ENCODE measurements at places on chromosomes 13 and 19.

GRCh38 chr19:41219924-41220567 is 1.0 kb downstream of the AXL start:
- peak; percentile 18 for DNase-seq

GRCh38 chr19:45883881-45884681 is 1.9 kb downstream of the IRF2BP1 start:
- peak; percentile 36 for DNase-seq

DNA sequence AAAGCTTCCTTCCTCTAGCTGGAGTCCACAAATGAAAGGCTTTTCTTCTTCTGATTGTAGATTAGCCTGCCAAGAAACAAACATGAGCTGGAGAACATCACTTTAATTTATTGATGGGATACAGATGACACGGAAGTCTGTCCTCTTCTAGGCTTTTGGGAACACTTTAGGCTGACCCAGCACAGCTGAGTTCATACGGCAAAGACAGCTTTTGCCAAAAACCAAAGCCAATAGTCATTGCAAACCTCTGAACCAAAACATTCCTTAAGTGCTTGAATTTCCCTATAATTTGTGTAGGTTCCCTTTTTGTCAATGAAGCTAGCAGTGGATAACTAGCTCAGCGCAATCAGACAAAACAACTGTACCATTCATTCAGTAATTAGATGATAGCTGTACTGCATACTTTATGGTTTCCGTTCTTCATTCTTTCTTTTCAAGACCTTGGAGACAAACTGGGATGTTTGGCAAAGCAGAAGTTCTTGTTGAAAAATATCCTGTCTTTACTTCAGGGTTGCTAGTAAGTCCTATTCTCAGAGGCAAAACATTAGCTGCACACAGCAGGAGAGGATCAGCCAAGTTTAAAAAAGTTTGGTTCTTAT is 95.7 kb upstream of the SPRY2 start:
- DNase-seq: no peak

GRCh38 chr13:39283072-39283471 is 244.8 kb downstream of the NHLRC3 start:
- no peak for DNase-seq

DNA sequence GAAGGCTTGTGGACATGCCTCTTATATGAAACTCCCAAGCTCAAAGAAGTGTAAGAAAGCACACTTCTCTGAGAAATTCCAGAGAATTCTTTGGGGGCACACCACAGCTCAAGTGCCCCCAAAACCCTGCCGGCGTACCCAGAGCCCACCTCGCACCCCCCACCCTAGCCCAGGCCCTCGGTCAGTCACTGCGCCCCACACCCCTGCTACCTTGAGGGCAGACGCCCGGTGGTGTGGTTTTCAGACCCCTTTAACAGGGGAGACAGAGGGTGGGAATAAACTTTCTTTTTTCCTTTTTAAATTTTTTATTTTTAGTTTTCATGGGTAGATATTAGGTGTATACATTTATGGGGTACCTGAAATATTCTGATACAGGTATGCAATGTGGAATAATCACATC is 29.5 kb downstream of the PEPD start:
- no peak for DNase-seq

GRCh38 chr13:20658451-20659040 is 45.0 kb upstream of the IL17D start:
- DNase-seq: no peak

- peak; percentile 51 for DNase-seq
Measured at GRCh38 chr19:45591004-45591637, 6.5 kb upstream of the OPA3 start.

- no peak for DNase-seq
Measured at GRCh38 chr13:109694972-109695371, 91.4 kb downstream of the IRS2 start.

GRCh38 chr13:64054321-64054720 is 2638.7 kb upstream of the PCDH20 start:
- no peak for DNase-seq

DNA sequence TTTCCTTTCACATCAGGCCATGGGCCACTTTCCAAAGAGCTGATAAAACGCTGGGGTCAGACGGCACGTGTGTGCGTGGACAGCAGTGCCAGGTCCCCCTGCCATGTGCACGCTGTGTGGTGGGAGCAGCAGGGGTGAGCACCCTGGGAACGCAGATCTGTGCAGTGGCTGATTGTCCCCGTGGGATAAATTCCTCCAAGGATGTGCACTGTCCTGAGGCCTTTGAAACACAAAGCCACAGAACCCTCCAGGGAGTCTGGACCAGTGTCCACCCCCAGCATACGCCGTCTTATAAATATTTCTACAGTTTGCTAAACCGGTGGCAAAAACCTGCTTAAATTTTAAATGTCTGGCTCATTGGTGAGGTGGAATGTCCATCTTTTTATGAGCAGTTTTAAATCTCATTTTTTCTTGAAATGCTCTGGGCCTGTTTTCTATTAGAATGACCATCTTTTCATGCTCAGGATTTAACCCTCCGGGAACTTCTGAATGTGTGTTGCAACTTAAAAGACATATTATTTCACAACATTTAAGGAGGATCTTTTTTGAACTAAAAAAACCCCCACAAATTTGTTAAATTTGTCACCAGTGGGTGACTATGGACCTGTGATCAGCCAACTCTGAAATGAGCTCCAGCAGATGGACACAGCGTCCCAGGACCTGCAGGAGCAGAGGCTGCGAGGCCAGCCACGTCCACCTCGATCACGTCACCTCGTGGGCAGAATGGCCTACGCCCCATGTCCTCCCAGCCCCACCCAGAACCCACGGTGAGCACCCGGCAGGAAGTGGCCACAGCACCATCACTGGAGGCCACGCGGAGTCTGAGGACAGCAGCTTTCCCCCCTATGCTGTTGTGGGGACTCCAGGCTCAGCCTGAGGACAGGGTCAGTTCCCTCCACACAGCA is 68.6 kb downstream of the RASA3 start:
- DNase-seq: no peak

DNA sequence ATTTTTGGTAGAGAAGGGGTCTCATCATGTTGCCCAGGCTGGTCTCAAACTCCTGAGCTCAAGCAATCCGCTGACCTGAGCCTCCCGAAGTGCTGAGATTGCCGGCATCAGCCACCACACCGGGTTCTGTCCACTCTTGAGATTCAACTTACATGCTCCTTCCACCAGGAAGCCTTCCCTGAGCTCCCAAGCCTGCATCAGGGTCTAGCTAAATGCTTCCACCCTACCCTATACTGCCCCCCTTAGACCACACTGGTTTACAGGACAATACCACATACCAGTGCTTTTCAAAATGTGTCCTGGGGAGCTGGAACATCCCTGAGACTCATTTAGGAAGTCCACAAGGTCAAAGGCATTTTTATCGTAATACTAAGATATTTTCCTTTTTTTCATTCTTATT is 15.1 kb upstream of the CACNG8 start:
- DNase-seq: no peak

- peak; percentile 97 for DNase-seq
Measured at GRCh38 chr19:18156841-18157464, 4.0 kb downstream of the PIK3R2 start.

DNA sequence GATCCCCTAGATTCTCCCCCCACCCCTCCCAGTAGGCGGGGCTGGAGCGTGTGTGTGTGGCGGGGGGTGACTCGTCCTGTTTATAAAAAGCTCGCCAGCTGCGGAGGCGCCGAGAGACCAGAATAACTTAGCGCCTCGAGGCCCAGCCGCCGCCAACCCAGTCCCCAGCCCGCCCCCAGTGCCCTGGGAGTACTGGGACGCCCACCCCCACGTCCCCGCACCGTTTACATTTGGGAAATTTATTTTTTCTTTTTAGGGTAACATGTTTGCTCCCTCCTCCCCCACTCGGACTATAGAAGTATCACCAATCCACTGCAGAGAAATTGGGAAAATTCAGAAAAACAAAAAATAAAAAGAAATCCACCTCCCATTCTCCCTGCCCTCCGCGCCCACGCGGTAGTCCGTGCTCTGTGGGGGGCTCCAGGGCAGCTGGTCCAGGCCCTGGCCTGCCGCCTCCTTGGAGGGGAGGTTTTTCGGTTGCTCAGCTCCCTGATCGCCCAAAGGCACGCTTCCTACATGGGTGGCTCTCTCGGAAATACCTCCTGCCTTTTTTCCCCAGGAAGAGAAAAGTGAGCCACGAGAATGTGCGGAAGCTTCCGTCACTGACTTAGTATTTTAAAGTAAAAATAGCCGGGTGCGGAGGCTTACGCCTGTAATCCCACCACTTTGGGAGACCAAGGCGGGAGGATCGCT is 1.5 kb upstream of the RAB3A start:
- DNase-seq: peak; percentile 81

DNA sequence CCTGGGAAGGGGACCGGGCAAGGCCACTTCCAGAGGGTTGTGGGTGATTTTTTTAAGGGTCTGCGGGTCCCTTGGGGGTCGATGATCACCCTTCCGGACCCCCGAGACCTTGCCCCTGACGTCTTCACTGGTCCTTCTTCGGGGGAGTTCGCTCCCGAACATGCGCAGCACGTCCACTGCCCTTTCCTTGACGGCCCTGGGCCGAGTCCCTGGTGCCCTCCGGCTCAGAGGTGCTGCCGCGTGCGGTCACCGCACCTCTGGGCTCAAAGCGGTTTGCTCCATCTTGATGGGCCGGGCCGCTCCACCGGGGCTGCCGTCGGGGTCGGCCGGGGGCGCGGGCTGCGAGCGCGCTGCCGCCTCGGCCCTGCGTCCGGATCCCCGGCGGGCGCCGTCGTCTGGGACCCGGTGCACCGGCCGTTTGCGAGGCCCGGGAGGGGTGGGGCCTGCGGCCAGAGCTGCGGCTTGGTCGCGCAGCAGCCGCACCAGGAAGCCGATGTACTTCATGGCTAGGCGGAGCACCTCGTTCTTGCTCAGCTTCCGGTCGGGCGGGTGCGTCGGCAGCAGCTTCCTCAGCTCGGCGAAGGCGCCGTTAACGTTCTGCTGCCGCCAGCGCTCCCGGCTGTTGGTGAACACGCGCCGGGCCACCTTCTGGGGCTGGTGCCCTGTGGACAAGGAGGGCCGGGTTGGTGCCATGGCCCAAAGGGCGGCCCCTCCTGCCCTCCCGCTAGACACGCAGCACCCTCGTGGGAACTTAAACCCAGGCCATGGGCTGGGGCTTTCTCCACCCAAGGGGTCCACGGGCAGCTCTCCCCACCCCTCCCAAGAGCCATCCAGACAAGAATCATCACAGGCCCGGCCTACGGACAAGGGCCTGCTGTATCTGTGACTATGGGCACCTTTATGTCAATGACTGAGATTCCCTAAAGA is 3.3 kb downstream of the LYL1 start:
- DNase-seq: peak; percentile 86

DNA sequence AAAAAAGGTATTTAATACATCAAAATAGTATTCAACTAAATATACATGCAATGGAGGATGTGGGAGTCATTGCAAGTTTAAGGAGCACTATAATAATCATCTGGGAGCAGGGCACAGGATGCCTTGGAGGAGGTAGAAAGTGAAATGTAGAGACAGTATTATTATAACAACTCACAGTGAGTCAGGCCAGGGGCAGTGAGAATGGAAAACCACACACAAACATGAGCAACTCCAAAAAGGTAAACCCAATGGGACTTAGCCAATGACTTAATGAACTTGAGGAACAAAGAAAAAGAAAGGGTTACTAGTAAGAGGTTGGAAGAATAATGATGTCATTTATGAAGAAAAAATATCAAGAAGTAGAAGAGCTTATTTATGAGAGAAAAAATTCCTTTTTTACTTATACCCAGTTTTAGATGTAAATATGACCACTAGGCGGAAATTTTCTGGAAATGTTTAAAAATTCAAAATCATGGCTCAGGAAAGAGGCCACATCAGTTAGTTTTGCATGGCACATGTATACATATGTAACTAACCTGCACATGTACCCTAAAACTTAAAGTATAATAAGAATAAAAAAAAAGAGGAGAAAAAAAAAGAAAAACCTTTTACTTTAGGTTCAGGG is 389.3 kb downstream of the SUCLA2 start:
- no peak for DNase-seq

GRCh38 chr19:8489561-8490394 is 12.7 kb downstream of the PRAM1 start:
- no peak for DNase-seq

DNA sequence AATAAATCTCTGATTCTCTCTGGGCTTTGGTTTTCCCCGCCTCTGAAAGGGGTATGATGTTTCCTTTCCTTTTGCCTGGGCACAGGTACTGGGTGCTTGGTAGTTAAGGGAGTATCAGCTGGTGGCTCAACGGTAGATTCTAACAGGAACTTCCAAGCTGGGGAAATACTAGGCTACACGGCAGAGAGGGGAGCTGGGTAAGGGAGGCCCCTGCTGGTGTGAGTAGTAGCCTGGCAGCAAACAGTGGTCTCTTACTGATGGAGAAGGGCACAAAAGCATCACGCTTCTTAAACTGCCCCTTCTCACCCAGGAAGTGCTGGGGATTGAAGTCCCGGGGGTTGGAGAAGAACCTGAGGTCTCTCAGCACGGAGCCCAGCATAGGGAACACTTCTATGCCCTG is 26.9 kb upstream of the CYP2A7 start:
- no peak for DNase-seq

DNA sequence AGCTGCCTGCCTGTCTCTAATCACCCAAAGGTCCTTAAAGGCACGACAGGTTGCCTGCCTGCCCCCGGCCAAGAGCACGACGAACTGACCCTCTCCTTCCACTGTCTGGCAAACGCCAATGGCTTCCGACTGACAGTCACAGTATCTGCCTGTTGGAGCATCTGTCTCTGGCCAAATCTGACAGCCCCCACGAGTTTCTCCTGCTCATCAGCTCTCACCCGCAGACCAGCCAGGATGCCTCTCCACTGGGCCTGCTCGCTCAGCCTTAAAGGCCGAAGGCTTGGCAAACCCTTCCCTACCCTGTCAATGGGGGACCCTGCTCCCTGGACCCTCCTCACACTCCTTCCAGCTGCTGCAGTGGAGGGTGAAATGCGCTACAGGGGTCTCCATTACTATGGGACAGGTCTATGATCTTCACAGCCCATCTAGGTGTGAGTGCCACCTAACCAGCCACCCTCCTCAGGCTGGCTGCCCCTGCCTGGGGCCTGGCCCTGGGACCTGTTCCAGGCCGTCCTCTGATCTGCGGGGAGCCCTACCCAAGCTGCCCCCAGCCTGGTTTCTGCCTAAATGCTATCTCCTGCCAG is 932 bp downstream of the FAM83E start:
- DNase-seq: no peak

GRCh38 chr19:16222806-16223205 is 25.1 kb downstream of the AP1M1 start:
- DNase-seq: no peak

DNA sequence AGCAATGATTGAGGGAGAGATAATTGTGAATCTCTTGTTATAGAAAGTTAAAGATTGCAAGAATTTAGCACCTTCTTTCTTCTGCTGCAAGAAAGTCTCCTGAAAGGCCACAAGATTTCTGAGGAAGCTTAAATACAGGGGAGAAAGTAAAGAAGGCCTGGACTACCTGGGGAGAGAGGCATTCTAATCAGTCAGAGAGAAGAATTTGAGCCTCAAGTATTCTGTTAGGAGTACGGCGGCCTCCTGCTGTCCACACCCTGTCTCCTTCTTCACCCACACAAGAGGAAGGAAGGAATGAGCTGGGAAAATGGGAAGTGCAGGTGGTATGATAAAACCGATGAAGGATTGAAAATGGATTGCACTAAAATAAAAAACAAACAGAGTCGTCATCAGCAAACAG is 474.7 kb downstream of the DIAPH3 start:
- DNase-seq: no peak

All from left colon (tissue), 2 donors.